ENCODE measurements at places on chromosomes 3 and 15.

DNA sequence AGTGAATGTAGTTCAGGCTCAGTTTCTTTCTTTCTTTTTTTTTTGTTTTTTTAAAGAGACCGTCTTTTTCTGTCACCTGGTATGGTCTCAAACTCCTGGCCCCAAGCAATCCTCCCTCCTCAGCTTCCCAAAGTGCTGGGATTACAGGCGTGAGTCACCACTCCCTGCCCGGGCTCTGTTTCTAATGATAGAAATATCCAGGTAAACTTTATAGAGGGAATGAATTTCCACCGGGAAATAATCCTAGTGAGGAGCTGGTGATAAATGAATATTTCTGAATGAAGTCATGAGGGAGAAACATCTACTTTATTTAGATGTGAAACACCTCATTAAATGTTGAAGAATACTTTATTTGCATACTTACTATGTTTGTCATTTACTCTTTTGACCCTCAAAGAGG lies 7.2 kb downstream of the RNF13 start:
- DNase-seq: no peak

DNA sequence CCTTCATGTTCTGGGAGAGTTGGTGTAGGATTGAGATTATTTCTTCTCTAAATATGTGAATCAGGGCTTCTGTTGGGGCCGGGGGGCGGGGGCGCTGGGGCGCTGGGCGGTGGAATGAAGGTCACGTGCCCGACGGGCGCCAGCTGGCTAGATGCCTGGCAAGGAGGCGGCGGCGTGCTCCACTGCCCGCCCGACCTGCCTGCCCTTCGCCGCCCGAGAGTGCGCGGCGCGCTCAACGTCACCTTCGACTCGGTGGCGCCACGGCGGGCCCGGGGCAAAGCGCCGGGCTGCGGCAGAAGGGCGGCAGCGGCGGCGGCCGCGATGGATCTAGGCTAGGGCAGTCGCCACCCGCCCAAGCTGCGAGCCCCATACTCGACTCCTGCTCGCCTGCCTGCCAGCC lies 47.0 kb upstream of the LHFPL4 start:
- DNase-seq: no peak

DNA sequence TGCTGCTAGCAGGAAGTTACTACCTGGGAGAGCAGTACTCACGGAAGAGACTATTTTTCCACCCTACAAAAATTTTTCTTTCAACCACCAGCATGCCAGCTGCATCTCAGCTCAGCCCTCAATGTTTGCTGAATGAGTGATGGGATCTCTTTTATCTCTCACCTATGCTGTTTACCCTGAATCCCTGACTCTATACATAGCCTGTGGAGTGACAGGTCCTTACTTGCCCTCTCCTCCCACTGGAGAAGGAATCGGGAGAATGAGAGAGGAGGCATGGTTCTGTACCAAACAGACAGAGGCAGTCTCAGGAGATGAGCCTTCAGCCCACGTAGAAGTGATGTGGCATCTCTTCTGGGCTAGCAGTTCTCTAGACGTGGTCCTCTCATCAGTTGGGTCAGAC lies 6.7 kb upstream of the DGKG start:
- DNase-seq: no peak

DNA sequence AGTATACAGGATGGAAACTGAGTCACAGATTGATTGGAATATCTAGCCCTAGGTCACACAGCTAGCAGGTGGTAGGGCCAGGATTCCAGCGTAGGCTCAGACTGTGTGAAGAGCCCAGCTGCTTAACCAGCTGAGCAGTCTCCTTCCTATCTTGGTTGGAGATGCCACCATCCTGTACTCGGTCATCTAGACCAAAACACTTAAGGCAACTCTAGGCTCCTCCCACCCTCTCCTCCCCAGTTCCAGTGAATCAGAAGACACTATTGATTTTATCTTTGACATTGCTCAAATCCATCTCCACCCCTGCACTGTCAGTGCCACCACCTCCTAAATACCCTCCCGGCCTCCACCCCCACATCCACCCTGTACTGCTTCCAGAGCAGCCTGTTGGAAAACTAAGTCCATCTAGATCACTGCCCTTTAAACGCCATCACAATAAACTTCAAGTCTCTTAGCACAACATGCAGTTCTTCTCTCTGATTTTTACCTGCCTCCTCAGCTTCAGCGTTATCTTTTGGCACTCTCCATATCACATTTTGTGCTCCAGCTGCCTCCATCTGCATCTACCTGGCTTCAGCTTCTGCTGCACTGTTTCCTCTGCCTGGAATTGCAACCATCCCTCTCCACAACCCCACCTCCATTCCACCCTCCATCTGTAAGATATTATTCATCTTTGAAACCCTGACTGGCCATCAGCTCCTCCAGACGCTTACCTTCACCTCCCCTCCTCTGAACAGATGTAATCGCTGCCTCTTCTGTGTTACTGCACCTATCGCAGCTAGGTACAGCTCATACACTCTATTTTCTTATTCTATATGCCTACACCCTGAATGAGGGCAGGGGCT lies 86.8 kb upstream of the ACP3 start:
- DNase-seq: no peak

DNA sequence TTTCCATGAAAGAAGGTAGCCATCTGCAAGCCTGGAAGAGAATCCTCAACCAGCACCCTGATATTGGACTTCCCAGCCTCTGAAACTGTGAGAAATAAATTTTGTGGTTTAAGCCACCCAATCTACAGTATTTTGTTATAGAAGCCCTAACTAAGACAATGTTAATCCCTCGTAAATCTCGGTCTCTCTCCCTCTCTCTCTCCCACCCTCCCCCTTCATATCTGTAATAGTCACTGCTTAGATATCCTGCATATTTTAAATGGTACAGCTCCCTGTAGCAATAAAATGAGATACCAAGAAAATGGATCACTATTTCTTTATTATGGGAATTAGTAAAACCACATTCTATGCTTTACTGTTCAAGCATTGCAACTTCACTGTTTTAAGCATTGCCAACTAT lies 21.0 kb upstream of the FAM174B start:
- no peak for DNase-seq

DNA sequence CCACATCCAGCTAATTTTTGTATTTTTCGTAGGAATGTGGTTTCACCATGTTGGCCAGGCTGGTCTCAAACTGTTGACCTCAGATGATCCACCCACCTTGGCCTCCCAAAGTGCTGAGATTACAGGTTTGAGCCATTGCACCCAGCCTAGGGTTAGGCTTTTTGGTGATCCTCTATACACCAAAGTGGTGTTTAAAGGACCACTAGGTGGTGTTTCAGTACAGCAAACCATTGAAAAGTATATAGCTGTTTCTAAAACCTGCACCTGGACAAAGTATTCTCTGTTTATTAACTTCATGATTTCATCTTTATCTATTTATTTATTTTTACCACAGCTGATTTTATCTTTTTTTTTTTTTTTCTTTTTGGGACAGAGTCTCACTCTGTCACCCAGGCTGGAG lies 68.4 kb downstream of the MINDY2 start:
- no peak for DNase-seq

DNA sequence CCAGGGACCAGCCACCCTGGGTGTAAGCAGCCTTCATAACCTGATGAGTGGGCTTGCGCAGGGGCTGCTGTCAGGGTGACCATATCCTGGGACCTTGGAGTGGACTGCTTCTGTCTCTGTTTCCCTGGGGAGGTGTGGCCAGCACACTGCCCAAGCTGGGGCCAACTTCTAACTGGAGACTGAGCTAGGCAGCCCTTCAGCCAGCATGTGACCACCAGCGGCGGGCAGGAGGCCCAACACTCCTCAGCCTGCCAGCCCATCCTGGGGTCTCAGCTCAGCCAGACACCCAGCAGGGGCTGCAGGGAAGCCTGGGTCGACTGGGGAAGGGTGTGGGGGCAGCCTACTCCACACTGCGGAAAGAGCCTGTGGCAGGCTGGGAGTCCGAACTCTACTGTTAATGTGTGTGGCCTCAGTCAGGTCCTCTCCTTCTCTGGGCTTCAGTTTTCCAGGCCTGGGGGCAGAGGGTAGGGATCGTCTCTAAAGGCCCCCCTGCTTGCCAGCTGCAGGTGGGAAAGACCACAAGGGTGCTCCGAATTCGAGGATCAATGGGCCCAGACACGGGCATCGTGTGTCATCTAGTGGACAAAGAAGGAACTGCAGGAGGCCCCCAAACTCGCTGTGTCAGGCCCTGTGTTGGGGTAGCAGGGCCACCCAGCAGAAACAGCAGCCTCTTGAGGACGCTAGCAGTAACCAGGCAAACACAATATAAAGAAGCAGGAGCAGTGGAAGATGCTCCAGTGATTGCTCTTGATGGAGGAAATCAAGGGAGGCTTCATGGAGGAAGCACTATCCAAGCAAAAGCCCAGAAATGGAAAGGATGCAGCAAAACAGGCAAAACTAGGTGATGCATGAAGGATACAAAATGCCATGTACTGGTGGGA lies 2.0 kb upstream of the SEMA3G start:
- DNase-seq: peak; percentile 82

DNA sequence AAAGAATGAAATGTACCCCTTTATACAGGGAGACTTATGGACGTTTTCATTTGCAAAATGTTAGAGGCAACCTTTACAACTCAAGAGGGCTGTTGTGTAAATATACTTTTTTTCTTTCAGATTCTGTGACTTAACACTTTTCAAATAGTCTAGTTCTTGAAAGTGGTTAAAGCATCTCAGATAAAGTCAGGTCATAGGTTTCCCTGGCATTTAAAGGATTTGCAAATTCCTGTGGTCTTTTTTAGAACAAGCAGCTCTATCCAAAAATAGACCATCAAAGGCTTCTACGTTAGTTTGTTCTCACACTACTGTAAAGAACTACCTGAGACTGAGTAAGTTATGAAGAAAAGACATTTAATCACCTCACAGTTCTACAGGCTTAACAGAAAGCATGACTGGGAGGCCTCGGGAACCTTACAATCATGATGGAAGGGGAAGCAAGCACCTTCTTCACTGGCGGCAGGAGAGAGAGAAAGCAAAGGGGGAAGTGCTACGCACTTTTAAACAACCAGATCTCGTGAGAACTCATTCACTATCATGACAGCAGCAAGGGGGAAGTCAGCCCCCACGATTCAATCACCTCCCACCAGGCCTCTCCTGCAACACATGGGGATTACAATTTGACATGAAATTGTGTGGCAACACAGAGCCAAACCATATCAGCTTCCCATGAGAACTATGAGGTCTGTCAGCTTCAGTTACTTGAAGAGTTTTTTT lies 23.3 kb upstream of the GABRR3 start:
- DNase-seq: no peak

DNA sequence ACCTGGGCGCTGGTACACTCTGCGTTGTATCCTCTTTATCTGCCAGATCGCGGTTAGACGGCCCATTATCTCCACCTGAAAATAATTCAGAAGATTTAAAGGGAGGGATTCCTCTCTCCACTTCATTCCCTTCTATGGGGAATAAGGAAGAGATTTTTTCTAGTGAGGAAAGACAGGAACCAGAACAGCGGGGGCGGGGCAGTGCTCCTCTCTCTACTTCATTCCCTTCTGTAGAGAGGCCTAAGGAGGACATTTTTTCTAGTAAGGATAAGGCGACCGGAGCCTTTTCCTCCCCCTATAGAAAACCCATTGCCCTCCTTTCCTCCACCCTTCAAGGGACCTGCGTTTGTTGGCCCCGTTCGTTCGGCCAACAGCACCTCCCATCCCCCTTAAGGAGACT lies 8.3 kb upstream of the LIPH start:
- no peak for DNase-seq

DNA sequence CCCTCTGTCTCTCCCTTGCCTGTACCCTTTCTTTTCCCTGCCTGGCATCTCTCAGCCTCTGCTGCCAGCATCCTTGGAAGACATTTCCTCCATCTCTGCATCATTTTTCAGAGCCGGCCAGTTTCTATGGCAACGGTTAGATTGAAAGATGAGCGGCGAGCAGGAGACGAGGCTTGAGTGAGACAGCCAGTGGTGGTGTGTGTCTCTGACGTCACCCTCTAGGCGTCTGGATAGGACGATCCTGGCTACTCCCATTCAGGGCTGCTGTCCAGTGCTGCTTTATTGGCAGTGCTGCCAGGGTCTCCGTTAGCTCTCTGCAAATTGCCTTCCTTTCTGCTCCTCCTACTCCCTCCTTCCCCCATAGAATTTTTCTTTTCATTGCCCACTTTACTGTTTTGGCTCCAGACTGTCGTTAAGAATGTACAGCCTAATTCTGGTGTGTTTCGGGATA lies 57.9 kb downstream of the TRAK1 start:
- DNase-seq: no peak

- DNase-seq: peak; percentile 70
Measured at GRCh38 chr3:183385698-183386613, 42.5 kb downstream of the MCF2L2 start.

GRCh38 chr15:26087395-26087794 lies 224.3 kb upstream of the ATP10A start:
- DNase-seq: no peak

- peak; percentile 40 for DNase-seq
Measured at GRCh38 chr3:182710557-182711157, 82.6 kb upstream of the ATP11B start.

- DNase-seq: peak; percentile 68
Measured at GRCh38 chr3:72938471-72939265, 50.8 kb downstream of the GXYLT2 start.

GRCh38 chr3:15007681-15008141 lies 57.4 kb downstream of the MRPS25 start:
- DNase-seq: no peak

DNA sequence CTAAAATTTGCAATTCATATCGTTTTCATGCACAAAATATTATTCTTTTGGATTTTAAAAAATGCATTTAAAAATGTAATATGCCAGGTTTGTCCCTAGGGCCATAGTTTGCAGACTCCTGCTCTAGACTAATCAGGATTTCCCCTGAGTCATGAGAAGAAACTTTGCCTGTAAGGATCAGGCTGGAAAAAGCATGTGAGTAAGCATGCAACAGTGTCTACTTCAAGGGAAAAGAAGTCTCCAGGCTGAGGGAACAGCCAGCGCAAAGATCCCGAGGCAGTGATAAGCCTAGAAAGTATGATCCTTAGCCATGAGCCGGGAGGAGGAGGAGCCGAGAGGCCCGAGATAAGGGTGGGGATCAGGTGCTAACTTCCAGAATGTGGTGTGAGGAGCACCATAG lies 382.8 kb upstream of the CFAP20DC start:
- DNase-seq: no peak

DNA sequence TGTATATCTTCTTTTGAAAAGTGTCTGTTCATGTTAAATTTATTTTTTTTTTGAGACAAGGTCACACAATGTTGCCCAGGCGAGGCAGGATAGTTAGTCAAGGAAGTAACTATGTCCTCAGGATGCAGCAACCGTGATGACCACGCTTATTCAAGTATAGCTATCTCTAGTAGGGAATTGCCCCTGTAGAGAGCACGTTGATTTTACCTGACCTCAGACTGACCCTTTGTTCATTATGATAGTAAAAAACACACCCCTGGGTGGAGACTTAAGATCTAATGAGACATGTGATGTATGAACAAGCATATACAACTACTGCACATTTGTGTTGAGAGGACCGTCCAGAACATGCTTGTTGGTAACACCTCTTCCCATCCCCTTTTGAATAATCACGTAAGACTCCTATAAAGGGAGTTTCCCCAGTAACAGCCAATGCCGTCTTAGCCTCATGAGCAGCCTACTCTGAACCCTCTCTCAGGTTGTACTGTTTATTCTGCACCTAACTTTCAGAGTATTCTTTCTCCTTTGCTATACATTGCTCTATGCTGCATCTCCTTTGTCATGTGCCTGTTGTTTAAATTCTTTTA lies 32.9 kb downstream of the ZNF621 start:
- no peak for DNase-seq
